ENCODE measurements at places on chromosomes 13 and 19.
A peak's percentile ranks its signal among the peaks of the same experiment; 100 is the strongest.

GRCh38 chr13:39335721-39336120 lies 267.3 kb downstream of the LHFPL6 start:
- DNase-seq, result no peak

GRCh38 chr13:70816853-70817252 lies 708.6 kb upstream of the KLHL1 start:
- no peak for DNase-seq

DNA sequence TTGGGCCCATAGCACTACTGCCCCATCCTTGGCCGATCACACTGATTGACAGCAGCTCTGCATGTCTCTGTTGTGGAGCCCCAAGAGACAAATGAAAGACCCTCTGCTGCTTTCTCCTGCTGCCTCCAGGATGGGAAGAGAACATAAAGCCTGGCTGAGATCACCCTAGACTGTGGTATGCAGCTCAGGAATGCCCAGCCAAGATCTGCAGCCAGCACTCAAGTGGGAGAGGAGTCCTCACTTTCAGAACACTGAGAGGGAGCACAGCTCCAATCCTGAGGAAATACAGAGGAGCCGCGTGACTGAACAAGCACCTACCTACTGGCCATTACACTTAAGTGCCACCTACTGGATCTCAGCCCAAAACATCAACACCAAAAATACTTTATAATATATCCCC lies 203.0 kb downstream of the POSTN start:
- DNase-seq, result no peak

- no peak for DNase-seq
These were observed at the start of gene MISP3 for GRCh38 chr19:14072535-14073260. TSS of gene MISP3 (plus strand) at chr19:14072786. CDS start at chr19:14073310, 524 bp downstream.

GRCh38 chr13:95544293-95544692 lies 8.2 kb upstream of the CLDN10 start:
- DNase-seq, result no peak

DNA sequence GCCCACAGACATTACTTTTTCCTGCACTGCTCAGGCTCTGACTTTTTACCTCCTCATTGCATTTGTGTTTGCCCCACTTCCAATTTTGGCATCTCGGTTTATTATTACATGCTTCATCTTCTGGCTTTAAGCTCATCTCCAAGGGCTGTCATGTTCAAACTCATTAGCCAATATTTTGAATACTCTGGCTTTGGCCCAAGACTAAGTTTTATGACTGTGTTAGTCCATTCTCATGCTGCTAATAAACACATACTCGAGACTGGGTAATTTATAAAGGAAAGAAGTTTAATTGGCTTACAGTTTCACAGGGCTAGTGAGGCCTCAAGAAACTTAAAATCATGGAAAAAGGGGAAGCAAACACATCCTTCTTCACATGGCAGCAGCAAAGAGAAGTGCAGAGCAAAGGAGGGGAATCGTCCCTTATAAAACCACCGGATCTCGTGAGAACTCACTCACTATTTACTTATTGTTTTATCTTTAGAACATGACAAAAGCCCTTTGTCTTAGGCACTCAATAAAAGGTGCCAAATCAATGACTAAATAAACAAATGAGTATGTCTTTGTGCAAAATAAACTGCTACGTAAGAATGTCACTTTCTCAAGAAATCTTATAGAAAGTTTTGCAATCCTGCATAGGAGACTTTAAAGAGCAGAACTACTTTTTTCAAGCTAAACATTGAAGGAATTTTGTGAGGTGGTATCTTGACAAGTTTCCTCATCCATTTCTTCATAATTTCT lies 233.4 kb upstream of the SPRY2 start:
- DNase-seq, result no peak

GRCh38 chr13:47069133-47069532 lies 172.3 kb upstream of the HTR2A start:
- no peak for DNase-seq

GRCh38 chr19:48750771-48751504 lies 1.5 kb downstream of the FUT1 start:
- DNase-seq, result no peak

- DNase-seq, result peak; percentile 85
These were observed 81.2 kb downstream of the STARD13 start for GRCh38 chr13:33204130-33204927.

DNA sequence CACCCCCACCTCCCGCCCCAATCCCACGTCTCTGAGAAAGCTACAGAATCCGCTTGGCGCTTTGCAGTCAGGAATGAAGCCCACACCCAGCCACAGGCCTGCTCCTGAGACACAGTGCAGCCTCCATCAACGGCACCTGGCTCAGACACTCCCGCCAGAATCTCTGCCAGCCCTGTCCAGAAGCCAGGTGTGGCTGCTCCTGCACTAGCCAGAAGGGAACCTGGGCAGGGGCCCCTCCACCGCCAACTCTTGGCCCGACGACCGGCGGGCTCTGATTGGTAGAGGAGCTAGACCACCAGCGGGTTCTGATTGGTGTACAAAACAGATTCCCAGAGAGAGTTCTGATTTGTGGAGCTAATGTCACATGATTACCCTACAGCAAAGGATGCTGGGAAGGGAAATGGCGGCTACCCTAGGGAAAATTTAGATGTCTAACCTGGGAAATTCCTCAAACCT lies 2.9 kb upstream of the PPP6R1 start:
- no peak for DNase-seq

DNA sequence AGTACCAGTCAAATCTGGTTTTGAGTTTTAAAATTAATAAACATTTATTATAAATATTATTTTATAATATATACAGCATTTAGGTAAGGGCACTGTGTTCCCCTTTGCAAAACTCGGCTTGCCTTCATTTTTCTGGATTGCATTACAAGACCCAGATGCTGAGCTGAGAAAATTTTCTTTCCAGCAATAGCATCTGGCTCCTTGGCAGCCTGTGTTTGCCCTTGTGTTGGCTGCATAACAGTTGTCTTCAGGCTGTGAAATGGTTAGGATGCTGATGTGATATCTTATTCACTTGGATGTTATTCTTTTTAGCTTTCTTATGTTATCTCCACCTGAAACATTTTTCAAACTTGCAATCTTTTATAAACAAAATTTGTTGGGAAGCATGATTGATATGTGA lies 784.4 kb downstream of the DACH1 start:
- peak; percentile 7 for DNase-seq

Data from brain (organoid and tissue), 16 donors.